CD4-positive, alpha-beta T cell treated with Interferon alpha-2 for 1 hour (primary cell): ENCODE measurements at places on chromosomes 2 and 18.

DNA sequence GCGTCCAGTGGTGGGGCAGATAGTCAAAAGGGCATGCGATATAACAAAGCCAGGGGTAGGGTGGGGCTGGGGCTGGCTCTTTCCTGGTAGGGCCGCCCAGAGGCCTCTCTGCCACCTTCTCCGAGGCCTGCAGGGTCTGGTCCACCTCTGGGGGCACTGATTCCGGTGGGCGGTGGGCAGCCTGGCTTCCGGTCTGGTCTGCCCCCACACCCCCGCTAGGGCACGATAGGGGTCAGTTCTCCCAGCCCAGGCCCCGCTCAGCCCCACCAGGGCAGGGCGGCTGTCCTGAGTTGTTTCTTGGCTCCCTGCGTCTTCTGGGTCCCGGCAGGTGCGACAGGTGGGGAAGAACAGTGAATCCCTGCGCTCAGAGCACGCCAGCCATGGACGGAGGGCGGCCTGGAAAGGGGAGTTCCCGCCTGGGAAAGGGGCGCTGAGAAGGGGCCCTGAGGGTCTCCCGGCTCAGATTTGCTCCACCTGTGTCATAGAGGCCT is 707 bp upstream of the ERFE start:
- no peak for DNase-seq

GRCh38 chr2:19028587-19029375 is 329.6 kb downstream of the OSR1 start:
- no peak for DNase-seq

- DNase-seq = no peak
These were observed 9.2 kb upstream of the SERPINB2 start for GRCh38 chr18:63878343-63878742.

- no peak for DNase-seq
These were observed 550.1 kb upstream of the DCC start for GRCh38 chr18:51789871-51790270.

- no peak for DNase-seq
These were observed 30.0 kb downstream of the SMAD4 start for GRCh38 chr18:51059969-51060368.
